ENCODE measurements at places on chromosomes 16 and 17.

GRCh38 chr16:29641561-29641960, 21.5 kb upstream of the SPN start:
- DNase-seq: peak; percentile 9

GRCh38 chr16:35516551-35516950, 2057.1 kb downstream of the TP53TG3F start:
- DNase-seq: no peak

DNA sequence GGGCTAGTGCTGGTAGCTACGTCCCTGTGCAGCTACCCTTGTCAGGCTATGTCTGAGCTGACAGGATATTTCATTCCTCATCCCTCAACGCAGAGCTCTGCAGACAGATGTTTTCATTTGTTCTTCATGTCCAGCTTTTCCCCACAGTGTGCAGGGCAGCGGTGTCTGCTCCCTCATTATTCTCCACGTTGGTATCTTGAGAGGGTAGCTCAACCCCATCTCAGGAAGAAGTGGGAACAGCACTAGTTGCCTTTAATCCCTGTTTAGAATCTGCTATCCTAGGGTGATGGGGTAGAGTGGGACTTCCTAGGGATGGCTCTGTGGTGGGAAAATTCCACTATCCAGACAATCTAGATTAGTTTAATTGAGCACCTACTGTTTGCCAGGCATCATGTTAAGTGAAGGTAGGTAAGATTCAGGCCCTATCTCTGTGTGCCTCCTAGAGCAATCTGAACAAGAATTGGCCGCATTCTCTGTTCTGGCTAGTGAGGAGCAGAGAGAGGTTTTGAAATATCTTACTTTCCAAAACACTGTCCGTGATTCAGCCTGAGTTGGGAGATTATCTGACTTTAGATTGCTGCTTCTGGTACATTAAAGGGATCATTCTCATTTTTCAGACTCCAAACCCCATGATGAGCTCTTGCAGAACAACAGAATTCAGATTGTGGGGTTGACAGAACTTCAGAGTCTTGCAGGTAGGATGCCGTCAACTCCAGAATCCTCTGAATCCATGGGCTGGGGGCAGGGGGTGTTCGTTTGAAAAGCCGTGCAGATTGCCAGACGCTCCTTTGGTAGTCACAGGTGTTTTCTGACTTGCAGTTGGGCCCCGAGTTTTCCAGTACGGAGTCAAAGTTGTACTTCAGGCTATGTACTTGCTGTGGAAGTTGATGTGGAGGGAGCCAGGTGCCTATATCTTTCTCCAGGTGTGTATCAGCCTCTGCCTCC, 963 bp downstream of the ALG1 start:
- DNase-seq: no peak

GRCh38 chr17:47277921-47278320, 24.3 kb downstream of the ITGB3 start:
- no peak for DNase-seq

DNA sequence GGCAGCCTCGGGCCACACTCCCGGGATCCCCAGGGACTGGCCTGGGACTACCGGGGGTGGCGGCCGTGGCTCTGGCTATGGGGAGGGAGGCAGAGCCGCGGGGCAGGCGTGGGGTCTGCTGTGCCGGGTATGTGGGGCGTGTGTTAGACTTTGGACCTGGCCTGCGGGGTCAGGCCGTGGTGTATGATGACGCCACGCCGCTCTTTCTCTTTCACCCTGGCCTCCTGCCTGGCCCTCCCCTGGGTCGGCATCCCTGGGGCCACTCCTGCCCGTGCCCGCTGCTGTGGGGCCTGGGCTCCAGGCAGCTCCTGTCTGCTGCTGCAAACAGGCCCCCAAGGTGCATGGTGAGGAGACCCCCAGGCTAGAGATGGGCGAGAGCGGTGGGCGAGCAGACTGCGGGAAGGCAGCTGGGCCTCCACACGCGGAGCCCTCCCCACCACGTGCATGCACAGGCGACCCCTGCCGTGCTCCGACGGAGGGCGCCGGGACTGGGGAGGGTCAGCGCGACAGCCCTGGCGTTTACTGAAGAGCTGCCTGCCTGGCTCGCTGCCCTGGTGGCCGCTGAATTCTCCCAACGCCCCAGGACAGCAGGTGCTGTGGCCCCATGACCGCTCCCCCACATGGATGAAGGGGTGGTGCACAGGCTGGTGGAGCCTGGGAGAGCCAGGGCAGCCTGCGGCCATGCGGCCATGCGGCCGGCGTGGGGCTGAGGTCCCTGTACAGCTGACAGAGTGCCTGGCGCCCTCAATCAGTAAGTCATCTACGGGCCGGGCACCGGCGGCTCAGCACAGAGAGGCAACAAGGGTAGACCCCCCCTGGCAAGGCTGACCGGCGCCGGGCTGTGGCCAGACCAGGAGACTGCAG, 16.0 kb downstream of the CAPN15 start:
- DNase-seq: no peak

DNA sequence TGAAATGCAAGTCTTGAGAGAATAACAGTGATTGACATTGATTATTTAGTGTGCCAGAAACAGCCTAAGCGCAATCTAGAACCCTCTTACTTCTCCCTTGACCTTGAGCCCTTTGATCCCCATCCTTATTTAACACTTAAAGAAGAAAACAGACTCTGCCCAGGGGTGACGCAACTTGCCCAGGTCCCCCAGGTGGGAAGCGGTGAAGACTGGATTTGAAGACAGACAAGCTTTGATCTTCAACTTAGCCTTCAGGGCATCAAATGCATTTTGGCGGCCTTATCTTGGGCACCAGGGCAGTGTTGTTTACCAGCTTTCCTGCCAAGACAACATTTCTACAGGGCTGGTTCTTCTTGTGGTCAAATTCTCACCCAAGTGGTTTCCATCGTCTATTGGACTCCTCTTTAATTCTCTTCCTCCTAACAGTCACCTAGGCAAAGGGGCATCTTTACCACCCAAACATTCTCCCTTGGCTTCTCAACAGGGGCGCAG, 8.9 kb upstream of the CIITA start:
- DNase-seq: no peak

DNA sequence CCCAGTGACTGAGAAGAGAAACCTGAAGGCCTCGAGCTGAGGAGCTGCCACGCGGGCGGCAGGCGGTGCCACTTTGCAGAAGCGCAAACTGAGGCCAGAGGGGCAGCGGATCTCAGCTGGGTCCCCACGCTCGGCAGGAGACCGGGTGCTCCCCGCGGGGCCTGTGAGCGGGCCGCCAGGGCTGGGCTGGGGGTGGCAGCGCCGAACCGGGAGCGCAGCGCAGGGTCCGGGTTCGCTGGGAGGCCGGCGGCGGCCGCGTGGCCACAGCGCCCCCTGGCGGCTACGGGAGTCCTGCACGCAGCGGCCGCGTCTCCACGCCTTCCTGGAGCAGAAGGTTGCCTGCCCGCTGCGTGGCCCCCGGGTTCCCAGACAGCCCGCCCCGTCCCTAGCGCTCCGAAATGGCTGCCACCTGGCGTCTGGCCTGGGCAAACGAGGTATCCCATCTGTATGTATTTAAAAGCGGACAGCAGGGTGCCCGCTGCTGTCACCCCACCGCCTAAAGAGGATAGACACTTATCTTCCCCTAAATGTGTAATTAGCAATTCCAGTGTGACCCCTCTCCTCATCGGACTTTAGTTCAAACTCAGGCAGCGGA, 96.1 kb upstream of the CDH5 start:
- DNase-seq: peak; percentile 89

DNA sequence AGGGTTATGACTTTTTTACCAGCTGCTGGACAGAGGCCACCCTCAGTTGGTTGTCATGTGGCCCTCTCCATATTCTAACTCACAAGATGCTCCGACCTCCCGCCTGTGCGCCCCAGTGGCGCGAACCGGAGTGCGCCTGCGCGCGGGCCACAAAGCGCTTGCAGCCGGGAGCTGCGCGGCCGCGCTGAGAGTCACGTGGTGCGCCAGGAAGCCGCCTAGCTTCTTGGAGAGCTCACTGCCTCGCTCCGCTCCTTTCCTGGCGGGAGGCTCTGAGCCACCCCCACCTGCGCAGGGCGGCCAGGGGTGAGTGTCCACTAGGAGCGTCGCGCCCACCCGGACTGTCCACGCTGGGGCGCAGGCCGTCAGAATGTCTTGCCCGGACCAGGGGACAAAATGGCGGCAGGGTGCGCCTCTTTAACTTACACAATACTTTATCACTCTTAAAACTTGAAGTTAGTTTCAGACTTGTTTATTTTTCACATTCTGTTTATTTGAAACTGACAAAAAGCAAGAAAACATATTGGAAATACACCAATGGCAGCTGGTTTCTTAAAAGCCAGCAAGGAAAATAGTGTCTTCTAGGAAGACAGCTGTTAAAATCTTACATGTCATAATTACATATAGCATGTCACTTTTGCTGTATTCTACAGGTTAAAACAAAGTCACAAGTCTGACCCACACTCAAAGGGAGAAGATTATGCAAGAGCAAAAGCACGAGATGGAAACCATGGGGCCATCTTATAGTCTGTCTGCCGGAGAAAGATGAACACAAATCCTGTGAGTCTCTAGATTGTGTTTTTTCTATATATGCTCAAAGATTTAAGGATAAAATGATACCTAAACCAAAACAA, 357.9 kb downstream of the CNTNAP4 start:
- DNase-seq: no peak

GRCh38 chr17:17300624-17301568, 2.3 kb upstream of the NT5M start:
- peak; percentile 71 for DNase-seq

GRCh38 chr17:42403150-42403549, 14.9 kb upstream of the STAT3 start:
- DNase-seq: no peak

DNA sequence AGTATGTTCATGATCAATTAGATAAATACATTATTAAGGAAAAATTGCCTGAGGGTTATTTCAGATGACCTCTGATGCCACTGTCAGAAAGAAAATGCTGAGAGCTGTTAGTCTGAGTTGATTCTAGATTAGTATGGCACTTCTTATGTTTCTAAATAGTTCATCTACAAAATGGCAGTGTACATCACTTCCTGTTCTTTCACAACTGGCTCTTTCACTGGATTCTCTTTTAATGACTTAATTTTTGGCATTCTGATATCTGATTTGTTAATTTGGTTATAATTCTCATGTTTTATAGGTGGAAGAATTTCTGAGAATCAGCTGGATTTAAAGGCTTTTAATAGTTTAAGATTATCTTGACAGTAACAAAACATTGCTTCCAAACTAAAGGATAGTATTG, 3.3 kb downstream of the TAOK1 start:
- peak; percentile 28 for DNase-seq

- DNase-seq: no peak
Observed at GRCh38 chr17:71585540-71585939, 535.3 kb upstream of the SOX9 start.
